CD4-positive, alpha-beta memory T cell (primary cell): ENCODE measurements at places on chromosomes 1 and 21. TPM values are rescaled to one million over a fixed set of nuclear protein-coding genes. Genes with fewer than 3 reads are reported as not detected.

Gene KCNJ9
- not detected for total RNA-seq

Gene CRYBG2
- 5.7 TPM for total RNA-seq

Gene CYP4X1
- total RNA-seq = not detected

Gene C1orf141
- total RNA-seq = not detected

Gene ARID1A
- 127 TPM for total RNA-seq

Gene PDZK1IP1
- total RNA-seq = not detected

Gene NFASC
- not detected for total RNA-seq

Gene NRIP1
- total RNA-seq = 22.8 TPM

Gene GSTM5
- total RNA-seq = not detected

Gene FTCD
- total RNA-seq = 1.7 TPM

Gene NOL9
- 59.9 TPM for total RNA-seq

Gene TNFSF4
- 3.9 TPM for total RNA-seq

Gene PLEKHN1
- total RNA-seq = 2.9 TPM

Gene PLA2G2C
- total RNA-seq = not detected

Gene RORC
- 11.2 TPM for total RNA-seq
